Kidney epithelial cell (primary cell): ENCODE measurements at places on chromosomes 6 and 20.

DNA sequence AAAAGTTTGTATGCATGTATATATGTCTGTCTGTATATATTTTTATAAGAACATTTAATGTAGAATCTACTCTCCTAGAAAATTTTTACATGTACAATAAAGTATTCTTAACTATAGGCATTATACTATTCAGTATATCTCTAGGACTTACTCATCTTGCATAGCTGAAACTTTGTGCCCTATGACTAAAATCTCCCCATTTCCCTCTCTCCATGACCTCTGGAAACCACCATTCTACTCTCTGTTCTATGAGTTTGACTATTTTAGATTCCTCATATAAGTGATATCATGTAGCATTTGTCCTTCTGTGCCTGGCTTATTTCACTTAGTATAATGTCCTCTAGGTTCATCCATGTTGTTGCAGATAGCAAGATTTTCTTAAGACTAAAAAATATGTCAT lies 205.1 kb upstream of the SMLR1 start:
- DNase-seq: no peak

GRCh38 chr20:43539975-43540672 lies 18.7 kb upstream of the SGK2 start:
- no peak for DNase-seq

- DNase-seq: no peak
Measured at GRCh38 chr6:161279677-161280415, 6.0 kb upstream of the AGPAT4 start.

DNA sequence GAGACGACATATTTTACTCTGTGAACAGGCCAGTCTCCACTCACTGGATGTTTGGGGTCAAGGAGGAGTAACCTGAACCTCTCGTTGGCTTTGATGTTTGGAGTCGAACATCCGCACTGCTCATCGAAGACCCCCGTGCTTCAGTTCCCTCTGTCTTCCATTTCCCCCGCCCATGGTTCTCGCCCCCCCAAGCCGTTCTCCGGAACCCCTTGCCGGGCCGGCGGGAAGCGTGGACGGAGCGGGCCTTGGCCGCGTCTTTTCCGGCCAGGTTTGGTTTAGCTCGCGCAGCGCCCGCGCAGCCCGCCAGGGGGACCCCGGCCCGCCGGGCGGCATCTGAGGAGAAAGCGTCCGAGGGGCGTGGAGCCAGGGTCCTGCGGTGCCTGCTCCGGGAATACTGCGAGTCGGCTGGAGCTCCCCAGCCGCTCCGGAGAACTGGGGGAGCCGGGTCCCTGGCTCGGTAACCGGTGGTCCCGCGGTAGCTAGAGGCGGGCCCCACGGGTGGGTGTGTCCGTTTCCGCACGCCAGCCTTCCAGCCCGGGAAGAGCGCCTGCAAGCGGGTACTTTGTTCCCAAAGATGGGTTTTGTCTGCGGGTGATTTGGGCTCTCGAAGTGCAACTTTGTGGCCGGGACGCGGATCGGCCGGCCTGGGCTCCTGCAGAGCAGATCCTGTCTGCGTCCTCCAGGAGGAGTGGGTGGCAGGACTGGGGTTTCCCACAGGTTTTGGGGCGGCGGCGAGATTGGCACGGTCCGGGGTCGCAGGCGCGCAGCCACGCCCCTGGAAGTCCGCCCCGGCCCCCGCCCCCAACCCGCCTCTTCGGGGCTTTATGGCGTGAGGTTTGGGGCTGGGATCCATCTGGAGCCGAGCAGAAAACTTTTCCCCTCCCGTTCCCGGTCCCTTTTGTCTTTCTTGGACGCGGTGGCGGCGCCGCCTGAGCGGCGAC lies at the start of gene TMEM200A:
Gene TMEM200A, plus strand, starts transcription at position 852 of the 941 bp plus-strand sequence. CDS start 74,406 bp downstream, outside the sequence.
- no peak for DNase-seq

- no peak for DNase-seq
Measured at GRCh38 chr6:149646599-149646998, 1.9 kb downstream of the KATNA1 start.

DNA sequence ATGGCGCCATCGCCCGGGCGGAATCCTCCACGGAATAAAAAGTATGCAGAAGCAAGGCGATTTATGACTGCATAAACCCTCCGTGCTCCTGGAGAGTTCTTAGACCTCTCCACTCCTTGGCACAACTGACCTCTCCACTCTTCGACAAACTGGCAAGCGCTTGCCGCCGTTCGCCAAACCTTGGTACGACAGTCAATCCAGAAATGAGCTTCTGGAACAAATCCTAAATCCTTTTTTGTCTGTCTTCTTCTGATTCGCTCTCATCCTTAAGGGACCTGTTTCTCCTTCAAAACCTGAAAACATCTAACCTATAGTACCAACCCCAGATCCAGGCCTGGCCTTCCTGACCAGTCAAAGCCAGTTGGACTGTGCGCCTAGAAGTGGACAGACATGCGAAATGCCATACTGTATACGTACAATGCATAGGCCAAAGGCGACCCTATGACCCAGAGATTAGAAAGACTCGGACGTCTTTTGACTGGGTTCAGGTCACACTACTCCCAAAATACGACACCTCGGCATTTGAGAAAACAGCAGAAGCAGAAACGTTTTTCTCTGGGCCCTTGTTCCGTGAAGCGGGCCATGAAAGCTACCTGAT lies 59.4 kb downstream of the TRIM27 start:
- DNase-seq: no peak

GRCh38 chr6:110357298-110357663 lies 868 bp downstream of the METTL24 start:
- no peak for DNase-seq

DNA sequence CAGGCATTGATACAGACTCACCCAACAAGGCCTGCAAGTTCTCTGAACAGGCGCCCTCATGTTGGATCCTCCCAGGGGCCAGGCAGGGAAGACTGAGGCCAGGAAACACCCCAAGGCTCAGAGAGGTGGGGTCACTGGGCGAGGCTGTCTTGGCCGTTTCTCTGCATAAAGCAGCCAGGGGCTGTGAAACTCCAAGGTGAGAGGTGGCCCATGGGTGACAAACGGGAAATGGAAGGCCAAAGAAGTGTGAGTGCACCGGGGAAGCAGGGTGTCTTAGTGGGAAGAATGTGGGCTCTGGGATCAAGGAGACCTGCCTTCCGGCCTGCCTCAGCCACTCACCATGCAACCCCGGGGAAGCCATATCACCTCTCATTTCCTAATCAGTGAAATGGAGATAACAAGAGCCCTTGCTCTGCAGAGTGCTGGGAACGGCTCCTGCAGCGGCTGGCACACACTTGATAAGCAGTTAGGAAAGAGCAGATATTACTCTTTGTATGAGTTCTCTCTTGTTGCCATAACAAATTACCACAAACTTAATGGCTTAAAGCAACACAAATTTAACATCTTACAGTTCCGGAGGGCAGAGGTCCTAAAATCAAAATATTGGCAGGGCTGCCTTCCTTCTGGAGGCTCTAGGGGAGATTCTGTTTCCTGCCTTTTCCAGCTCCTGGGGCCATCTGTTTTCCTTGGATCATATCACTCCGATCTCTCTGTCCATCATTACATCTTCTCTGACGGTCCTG lies 168.6 kb downstream of the NFATC2 start:
- no peak for DNase-seq

GRCh38 chr6:47587493-47587892 lies 109.9 kb downstream of the CD2AP start:
- DNase-seq: no peak

- no peak for DNase-seq
Measured at GRCh38 chr6:9563568-9563967, 851.3 kb downstream of the TFAP2A start.

- DNase-seq: no peak
Measured at GRCh38 chr6:47646689-47647088, 51.7 kb upstream of the ADGRF4 start.

DNA sequence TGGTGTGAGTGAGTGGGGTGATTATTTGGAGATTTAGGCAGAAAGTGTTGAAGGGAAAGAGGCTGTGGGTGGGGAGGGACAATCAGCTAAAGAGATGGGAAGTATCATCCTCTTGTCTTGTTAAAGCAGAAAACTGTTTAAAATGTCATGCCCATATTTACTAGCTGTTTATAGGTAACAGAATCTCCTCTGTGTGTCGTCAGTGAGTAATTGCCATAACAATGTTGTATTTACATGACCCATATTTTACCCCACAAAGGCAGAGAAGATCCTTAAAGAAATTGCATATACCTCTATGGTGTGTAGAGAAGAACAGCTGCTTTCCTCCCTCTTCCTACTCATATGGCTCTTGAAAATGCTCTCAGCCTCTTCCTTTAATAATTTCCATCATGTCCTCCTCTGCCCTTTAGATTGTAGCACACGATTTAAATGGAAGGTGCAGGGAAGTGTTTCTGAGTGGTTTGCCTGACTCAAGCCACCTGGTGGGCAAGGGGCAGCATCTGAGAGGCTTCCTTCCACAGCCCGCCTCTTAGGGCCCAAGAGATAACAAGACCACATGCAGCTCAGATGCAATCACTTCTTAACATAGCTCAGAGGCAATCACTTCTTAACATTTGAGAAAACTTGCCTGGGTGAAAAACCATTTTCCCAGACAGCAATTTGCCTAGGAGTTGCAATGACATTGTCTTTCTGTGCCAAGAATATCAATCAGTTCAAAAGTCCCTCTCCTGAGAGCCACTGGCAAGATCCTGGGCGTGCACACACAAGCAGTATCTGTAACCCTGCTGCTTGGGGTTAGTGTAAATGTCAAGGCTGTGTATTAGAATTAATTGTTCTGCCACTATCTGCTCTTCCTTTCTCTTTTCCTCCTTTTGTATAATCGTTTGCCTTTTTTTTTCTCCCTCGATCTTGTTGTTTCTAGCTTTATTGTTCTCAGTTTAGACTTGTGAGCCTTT lies 44.1 kb upstream of the EDN1 start:
- DNase-seq: no peak

DNA sequence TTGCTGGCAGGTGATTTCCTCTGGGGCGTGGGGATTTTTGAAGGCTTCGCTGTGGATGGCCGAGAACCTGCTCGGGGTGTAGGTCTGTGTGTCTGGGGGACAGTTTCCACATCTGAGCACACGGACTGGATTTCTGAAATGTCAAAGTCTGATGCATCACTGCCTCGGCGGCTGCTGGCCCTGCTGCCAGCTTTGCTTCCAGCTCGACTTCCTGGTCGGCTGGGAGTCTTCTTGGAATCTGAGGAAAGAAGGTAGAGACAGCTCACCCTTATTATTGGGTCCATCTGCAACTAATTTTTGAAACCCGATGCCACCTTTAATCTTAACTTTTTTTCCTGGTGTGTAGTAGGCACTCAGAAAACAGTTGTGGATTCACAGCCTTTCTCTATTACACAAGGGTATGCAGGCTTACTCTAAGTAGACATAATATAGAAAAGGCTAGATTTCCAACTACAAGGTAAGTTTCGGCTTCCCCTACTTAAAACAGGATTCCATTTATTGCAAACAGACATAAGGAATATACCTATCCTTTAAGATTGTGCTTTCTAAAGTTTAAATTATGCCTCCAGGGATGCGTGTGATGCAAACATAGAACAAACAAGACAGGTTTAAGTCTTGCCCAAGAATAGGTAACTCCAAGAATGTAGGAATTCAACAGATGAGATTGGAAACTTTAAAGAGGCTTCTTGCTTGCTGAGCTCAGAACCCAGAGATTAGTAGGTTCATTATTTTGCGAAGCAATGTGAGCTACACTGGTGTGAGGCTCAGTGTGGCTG lies 183.5 kb downstream of the DST start:
- no peak for DNase-seq

- DNase-seq: no peak
Measured at GRCh38 chr20:884983-885952, 30.9 kb downstream of the ANGPT4 start.

DNA sequence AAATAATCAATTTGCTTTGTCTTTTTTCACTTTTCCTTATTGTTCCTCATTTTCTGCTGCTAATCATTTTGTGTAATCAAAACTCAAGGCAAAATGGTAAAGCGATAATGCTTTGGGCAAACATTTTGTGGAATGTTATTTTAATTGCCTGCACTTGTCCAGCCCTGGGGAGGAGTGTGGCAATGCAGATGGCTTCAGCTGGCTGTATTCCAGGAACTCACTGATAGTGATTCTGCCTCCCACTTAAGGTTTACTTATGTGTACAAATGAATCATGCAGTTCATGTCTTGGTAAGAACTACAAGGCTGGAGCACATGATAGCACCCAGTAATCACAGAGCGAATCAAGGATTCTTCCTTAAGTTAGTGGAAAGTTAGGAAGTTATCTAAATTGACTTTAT lies 107.8 kb downstream of the COL19A1 start:
- DNase-seq: peak; percentile 65

DNA sequence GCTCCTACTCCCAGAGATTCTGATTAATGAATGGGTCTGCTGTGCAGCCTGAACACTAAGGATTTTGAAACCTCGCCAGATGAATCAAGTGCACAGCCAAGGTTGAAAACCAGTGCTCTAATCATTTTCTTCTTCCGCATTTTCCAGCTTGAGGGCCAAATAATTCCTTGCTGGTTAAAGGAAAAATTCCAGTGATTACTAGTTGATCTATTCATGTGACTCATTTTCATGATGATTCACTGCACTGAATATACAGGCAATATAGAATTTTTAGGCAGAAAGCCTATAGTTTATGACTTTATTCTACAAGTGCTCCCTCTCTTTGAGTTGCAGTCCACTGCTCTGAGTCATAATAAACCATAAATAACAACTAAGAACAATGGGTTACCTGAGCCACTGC lies 80.6 kb upstream of the PROKR2 start:
- no peak for DNase-seq

GRCh38 chr6:158266131-158266530 lies 46.1 kb upstream of the TULP4 start:
- no peak for DNase-seq

DNA sequence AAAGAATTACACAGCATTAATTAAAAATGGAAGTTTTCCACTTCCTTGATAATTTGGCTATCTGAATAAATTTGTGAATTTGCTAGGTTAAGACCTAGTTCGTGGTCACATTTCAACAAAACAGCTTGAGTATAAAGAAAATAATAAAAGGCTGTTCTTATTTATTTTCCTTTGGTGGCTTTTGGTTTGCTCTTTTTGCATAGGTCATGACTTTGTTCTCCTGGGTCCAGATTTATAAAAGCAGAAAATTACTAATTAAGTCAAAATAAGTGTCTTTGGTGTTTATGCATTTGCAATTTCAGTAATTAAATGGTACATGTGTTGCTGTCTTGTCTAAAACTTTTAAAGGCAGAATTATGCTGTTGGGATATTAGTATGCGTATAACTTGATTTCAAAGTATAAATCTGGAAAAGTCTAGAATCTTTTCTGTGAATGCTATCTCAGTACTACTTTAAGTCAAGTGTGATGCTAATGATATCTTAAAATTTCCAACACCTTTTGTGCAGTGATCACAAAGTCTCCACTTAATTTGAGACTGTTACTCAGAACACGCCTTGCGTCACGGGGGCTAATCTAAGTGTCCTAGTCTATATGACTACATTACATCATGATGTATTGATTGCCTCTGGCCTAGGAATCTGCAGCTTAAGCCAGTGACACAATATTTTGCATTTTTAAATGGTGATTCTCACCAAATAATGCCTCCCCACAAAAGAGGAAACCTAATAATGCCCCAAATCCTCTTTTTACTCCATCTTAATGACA lies 41.0 kb downstream of the GNAS start:
- DNase-seq: no peak
